ENCODE measurements at places on chromosomes 1 and 21. TPM values are rescaled to one million over a fixed set of nuclear protein-coding genes. Genes with fewer than 3 reads are reported as not detected.

GRCh38 chr1:1721201-1721600, 3.0 kb downstream of the CDK11A start:
- DNase-seq, result no peak

DNA sequence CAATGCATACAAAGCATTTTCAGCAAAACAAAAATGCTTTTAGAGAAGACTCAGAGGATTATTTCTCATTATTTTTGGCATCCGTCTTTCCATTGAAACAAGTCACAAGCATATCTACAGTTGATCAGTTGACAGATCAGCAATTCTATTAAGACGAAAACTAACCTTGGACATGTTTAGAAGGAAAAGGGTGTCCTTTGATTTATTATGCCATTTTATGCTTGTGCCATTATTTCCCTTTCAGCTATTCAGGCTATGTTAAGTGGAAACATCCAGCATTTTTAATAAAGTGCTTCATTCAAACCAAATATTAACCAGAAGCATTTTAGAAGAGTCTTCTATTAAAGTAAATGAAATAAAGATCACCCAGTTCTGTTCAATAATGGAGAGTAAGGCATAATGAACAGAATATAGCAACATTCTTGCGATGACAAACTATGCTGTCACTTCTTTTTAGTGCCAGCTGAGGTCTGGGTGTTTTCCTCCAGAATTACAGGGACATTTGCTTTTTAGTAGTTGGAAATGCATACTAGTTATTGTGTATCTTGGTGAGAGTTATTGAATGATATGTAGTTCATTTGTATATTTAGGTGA, 481.4 kb downstream of the PLA2G4A start:
- DNase-seq, result no peak

DNA sequence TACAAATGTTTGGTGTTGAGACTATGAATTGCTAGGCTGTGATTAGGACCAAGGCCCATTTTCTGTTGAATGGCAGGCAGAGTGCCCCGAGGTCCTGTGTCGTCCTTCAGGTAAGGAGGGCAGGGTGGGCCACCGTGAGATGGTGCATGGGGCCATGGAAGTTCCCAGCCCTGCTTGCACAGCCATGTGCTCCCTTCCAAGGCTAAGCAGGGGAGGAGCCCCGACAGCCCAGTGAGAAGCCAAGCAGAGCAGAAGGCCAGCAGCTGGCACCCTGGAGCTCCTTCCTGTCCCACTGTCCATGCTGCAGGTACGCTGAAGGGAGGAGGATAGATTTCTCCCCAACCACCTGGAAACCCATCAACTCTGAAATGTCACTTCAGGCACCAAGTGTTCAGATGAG, 8.2 kb upstream of the NUAK2 start:
- no peak for DNase-seq

The CD1E gene
- 0.22 TPM for polyA plus RNA-seq

The SPATA21 gene
- polyA plus RNA-seq, result 0.33 TPM

DNA sequence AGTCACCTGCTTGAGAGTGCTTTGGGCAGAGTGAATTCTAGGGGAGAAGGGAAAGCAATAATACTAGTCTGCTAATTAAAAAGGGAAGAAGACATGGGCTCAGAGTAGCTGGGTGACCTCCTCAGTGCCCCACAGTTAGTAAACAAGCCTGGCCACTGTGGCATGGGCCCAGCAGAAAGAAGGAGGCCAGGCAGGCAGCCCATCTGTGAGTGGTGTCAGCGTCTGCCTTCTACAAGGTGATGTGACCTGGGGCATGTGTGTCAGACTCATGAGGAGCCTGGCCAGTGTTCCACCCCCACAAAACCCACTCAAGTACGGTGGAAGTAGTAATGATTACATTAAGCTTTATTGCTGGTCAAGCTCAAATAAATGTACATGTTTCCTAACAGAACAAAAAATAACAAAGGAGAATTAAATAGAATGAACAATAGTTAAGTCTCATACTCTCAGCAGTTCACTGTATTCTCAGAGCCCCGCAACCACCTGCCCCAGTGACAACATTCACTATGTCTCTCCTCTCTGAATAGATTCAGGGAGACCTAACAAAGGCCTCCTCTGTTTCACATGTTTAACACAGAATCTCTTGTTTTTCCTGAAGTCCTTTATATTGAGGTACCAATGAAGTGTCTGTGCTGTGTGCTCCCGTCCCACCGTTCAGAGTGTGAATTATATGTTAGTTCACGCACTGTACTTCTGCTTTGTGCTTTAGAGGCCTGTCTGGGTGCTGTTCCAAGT, 32.5 kb downstream of the SLC22A15 start:
- no peak for DNase-seq

DNA sequence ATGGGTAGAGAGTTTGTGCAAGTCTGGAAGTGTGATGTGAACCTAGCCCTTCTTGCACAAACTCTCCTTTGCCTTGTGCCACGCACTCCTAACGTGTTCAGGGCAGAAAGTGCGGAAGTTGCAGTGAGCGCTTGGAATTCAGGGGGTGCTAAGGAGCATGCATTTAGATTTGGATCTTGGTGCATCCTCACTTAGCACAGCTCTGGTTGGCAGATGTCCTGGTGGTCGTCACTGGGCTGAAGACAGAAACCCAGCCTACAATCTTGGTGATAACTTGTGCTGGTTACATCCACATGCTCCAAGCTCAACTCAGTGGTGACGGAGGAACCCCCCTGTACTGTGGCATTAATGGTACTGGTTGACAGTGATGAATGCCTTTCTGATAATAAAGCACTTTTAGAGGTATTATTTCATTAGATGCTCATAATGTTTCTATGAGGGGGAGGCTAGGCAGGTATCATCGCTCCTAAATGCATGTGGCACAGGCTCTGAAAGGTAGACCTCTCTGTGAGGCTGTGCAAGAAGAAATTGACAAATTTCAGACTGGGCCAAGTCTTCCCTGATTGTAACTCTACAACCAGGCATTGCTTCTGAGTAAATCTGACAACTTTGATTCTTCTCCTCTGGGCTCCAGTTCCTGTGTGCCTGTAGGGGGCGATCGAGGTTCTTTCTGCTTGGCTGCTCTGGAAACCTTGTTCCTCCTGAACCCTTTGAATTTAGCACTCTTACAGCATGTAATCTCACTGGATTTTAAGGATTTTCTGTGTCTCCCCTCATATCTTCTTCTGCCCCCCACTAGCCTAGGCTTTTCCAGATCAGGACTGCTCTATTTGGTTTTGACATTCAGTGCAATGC, 40.6 kb downstream of the MAPKAPK2 start:
- no peak for DNase-seq

DNA sequence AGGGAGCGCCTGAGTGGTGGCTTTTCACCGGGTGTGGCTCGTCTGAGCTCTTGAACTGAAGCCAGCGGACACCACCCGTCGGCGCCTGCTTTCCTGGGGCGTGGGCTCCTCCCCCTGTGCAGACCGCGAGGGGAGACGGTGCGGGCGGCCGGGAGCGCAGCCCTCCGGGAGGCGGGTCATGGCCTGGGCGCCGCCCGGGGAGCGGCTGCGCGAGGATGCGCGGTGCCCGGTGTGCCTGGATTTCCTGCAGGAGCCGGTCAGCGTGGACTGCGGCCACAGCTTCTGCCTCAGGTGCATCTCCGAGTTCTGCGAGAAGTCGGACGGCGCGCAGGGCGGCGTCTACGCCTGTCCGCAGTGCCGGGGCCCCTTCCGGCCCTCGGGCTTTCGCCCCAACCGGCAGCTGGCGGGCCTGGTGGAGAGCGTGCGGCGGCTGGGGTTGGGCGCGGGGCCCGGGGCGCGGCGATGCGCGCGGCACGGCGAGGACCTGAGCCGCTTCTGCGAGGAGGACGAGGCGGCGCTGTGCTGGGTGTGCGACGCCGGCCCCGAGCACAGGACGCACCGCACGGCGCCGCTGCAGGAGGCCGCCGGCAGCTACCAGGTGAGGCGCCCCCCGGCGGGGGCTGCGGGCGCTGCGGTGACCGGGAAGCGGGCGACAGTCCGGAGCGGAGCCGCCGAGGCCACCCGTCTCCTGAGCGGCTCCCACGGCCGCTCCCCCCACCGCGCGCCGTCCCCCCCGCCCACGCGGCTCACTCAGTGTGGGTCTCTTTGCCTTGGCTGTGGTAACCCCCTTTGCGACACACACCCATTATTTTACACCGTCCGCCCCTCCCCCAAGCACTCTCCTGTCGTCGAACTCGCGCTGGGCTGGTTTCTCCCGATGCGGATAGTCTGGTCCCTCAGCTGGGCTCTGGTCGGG, at the start of gene TRIM58:
TSS of gene TRIM58 (plus strand) at position 119 of the 916 bp plus-strand sequence. CDS start at position 179, 60 bp downstream.
- DNase-seq, result no peak

GRCh38 chr21:40714536-40714935, 132.4 kb downstream of the DSCAM start:
- DNase-seq, result no peak

The IFT25 gene
- polyA plus RNA-seq, result 46.0 TPM

The DDOST gene
- 210 TPM for polyA plus RNA-seq

DNA sequence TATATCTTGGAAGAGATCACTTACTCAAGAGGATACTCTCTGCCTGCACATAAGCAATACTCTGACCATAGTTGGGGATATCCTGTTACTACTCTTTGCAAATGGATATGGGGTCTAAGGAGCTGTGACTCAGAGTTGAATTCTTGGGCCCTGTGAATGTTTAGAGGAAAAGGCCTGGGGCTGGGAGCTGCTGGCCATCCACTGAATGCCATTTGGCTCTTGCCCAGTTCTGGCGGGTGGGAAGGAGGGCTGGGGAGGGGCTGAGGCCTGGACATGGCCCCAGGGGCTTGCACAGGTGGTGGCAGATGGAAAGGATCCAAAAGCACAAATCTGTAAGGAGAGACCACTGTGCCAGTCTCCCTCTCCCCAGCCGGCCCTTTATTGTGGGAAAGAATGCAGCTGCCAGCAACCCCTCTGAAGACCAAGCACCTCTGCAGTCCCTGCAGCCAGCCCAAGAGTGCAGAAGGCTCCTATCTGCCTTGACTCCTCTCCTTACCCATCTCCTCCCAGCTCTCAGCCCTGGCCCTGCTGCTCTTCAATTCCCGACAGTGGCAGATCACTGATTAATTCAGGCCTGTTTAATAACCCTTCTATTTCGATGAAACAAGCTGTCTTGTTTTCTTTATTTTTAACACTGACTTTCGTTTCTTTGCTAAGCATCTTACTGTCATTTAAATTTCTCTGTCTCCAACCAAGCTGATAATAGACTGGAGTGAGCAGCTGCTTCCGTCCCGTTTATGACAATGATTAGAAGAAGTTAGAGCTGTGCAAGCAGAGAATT, 12.1 kb downstream of the PLXNA2 start:
- no peak for DNase-seq

DNA sequence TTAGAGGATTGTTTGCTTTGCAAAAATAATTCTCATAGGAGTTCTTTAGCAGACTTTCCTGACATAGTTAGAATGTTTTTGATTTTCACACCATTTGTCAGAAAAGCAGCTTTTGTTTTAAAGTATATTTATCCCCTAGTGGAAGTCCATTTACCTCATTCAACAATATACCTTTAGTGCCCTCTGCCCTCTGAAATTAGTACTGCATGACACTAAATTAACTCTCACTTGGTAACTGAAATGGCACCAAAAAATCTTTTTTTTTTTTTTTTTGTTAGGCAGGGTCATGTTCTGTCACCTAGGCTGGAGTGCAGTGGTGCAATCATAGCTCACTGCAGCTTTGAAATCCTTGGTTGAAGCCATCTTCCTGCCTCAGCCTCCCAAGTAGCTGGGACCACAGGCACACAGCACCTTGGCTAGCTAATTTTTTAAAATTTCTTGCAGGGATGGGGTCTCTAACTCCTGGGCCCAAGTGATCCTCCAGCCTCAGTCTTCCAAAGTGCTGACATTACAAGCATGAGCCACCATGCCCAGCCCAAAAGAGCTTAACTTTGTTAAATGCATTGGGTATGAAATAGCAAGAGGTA, 13.6 kb downstream of the LRRC42 start:
- no peak for DNase-seq

- DNase-seq, result no peak
Observed at GRCh38 chr1:180560200-180560867, 1.6 kb downstream of the OVAAL start.

DNA sequence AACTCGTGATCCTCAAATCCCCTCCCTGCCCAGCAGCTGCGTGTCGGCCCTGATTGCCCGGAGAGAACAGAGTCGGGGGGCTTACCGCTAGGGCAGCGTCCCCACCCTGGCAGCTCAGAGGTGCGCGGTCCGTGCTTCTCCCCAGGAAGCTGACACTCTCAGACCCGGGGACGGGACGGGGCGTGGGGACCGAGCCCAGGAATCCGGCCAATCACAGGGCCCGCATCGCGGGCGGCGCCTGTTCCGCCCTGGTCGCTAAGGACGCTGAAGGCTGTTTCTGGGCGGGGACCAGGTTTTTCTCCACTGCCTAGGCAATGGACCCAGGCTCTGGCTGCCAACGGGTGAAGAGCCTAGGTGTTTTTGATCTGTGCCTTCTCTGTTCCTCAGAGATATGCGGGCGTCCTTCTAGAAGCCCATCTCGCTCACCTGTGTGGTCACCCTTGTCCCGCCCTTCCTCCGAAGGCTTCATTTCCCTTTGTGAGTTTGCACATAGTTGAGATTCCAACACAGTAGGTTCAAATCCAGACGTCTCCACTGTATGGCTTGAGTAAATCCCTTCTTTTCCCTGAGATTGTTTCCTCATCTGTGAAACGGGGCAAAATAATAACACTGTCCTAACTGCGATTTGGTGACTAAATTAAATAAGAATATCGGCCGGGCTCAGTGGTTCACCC, at the start of gene C1orf87:
TSS of gene C1orf87 (minus strand) at position 166 of the 674 bp plus-strand sequence. CDS start 1,127 bp downstream, outside the sequence.
- DNase-seq, result no peak

The TSPAN2 gene
- polyA plus RNA-seq, result 9.1 TPM

The SHISAL2A gene
- polyA plus RNA-seq, result 0.63 TPM

GRCh38 chr1:3063379-3064295, 5.4 kb upstream of the PRDM16 start:
- no peak for DNase-seq

DNA sequence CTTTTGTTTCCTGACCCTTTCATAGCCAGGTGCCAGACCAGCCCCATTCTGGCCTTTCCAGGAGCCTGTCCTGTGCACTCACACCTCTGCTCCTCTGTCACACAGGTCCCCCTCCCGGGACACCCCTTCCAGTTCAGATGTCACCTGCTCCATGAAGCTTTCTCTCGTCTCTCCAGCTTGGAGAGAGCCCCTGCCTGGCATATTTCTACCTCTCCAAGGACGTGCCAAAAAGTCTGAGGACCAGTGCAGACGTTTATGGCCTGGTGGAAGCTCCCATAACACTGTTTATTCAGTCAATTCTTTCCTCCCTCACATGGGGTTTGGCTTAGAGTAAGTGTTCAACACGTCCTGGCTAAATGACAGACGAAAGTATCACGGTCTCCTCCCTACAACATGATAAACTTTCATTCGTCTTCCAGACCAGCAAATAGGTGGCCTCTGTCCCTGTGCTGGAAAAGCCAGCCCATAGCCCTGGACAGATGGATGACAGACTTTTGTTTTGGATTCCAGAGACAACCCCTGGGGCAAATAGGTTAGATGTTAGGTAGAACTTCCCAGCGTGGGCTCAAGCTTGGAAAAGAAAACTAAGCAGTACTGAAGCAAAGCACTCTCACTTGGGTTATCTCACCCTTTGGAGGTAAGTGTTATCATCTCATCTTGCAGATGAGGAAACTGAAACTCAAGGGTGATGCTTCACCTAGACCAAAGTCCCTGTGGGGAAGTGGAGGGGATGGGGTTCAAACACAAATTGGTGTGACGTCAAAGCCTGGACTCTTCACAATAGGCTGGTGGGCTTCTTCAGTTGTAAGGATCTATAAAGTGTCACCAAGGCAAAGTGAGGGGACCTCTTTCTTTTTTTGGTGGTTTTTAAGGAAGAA, 52.9 kb upstream of the ECE1 start:
- no peak for DNase-seq
